ENCODE measurements at places on chromosomes 7 and 10.

DNA sequence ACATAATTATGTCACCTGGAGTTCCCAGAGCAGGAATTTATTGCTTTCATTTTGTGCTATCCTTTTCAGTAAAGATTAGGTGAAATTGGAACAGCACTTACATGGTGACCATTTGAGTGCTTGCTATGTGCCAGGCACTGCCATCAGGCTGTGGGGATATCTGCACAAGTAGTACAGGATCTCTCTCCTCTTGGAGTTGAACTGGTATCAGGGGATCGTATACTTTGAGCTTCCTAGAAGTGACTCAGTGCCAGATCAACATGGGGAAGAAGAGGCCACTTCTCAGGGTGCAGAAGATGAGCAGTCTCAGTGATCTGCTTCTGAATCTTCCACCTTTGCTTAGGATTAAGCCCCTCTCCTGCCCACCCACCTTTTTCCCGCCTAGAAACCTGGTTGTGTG, 29.5 kb downstream of the SGPL1 start:
- DNase-seq: no peak

DNA sequence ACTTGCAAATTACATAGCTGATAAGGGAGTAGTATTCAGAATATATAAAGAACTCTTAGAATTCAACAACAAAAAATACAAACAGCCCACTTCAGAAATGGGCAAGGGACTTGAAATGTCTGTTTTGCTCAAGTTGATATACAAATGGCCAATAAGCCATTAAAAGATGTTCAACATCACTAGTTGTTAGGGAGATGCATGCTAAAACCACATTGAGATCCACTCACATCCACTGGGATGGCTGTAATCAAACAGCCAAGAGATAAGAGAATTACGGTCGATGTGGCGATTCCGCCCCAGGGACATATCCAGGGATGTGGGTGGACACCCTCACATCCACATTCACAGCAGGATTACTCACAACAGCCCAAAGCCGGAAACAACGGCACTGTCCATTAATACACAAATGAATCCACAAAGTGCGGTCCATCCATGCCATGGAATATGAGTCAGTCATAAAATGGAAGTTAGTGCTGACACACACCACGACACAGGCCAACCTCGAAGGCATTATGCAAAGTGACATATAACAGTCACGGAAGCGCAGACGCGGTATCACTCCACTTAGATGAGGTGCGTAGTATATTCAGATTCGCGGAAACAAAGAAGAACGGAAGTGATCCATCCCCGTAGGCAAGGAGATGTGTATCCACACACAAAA, 227.8 kb downstream of the DNAJB6 start:
- no peak for DNase-seq

DNA sequence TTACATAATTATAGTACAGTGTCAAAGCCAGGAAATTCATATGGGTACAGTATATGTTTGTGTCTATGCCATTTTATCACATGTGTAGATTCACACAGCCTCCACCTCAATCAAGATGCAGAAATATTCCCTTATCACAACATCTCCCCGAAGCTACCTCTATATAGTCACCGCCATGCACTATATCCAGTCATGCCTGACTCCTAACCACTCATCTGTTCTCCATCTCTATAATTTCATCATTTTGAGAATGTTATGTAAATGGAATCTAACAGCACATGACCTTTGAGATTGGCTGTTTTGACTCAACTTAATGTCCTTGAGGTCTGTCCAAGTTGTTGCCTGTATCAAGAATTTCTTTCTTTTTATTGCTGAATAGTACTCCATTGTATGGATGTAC, 22.3 kb upstream of the SLC25A13 start:
- DNase-seq: no peak

DNA sequence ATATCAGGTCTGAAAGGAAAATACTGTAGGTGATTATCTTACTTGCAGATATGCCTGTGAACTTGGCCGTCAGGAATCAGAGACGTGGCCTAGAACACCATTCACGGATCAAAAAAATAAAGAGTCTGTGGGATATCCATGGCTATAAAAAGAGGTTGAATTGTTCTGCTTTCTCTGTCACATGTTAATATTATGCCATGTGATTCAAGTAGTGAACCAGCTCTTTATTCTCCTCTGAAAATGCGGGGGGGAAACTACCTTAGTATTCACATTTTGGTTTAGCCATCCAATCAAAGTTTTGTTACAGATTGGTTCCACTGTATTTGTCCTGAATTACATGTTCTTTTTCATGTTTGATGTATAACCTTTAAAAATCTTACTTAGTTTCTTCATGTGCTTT, 120.5 kb downstream of the CCNY start:
- DNase-seq: no peak

DNA sequence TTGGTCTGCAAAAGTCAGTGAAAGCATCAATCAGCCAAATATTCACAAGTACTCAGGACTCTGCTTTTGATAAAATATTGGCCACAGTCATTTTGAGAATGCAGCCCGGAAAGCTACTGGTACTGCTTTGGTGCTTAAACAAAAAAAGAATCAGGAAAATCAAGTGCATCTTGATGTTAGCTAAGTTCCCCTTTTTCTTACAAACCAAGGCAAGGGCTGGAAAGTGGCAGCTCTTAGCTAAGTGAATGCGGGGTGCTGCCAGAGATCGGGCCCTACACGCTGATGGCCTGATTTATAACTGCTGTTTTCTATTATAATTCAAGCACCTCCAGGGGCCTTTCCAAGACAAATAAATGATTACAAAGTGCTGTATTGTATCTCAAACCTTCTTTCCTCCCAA, 136.8 kb upstream of the MGMT start:
- no peak for DNase-seq

DNA sequence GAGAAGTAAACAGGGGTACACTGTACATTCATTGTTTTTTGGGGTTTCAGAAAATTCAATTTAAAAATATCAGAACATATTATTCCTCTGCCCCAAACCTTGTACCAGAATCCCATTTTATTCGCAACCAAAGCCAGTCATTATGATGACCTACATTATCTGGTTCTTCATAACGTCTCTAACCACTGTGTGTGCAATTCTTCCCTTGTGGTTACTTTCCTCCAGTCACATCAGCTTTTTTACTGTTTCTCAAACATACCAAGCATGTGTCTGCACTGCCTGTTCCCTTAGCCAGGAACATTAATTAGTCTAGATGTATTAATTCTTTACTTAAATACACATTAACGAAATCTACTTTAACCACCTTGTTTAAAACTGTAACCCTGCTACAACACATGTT, 64.8 kb downstream of the THSD7A start:
- no peak for DNase-seq

GRCh38 chr10:106078895-106079576, 1085.5 kb downstream of the SORCS1 start:
- DNase-seq: no peak

- no peak for DNase-seq
Measured at GRCh38 chr10:44854693-44855350, 56.3 kb upstream of the TMEM72 start.

GRCh38 chr10:51767103-51767763, 67.8 kb upstream of the CSTF2T start:
- DNase-seq: no peak

GRCh38 chr7:85010306-85010705, 176.6 kb downstream of the SEMA3D start:
- DNase-seq: no peak

DNA sequence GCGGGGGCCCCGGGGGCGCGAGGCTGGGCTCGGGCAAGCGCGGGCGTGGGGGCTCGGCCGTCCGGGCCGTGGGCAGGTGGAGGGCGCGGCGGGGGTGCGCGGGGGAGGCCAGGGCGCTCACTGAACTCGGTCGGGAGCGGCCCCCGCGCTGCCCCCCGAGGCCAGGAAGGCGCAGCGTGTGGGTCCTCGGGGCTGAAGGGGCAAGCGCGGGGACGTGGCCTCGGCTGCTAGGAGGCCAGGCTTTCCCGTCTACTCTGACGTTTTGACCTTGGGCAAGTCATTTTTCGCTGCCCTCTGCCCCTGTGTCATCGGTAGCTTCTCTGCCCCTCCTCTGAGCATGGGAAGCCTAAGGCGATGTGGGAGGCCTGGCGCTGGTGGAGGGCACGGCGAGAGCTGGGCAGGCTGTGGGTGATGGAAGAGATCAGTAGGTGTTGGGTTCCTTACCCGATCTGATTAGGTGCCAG, 441 bp downstream of the FBH1 start:
- DNase-seq: no peak

- no peak for DNase-seq
Measured at GRCh38 chr7:137890449-137890921, 43.7 kb upstream of the DGKI start.

Measured in iPS DF 6.9 (cell line).